Foreskin keratinocyte (primary cell): ENCODE measurements at places on chromosomes 4 and X. TPM values are rescaled to one million over a fixed set of nuclear protein-coding genes. Genes with fewer than 3 reads are reported as not detected.

PPBP gene
- polyA plus RNA-seq = not detected in 2 replicates

ADGRG2 gene
- polyA plus RNA-seq = 0.02 TPM in 1 of 2 replicates, not detected in the other

FGG gene
- not detected in 2 replicates for polyA plus RNA-seq

PHF8 gene
- polyA plus RNA-seq = 3.5 and 4.1 TPM in 2 replicates

UGT8 gene
- 0.09 and 0.18 TPM in 2 replicates for polyA plus RNA-seq

FGFBP2 gene
- polyA plus RNA-seq = not detected in 2 replicates

NPNT gene
- polyA plus RNA-seq = 0.48 and 0.70 TPM in 2 replicates

CD38 gene
- polyA plus RNA-seq = 0.07 TPM in 1 of 2 replicates, not detected in the other

PIR gene
- 5.8 and 11.0 TPM in 2 replicates for polyA plus RNA-seq

CENPVL2 gene
- polyA plus RNA-seq = not detected in 2 replicates

TBX22 gene
- polyA plus RNA-seq = not detected in 2 replicates

BRS3 gene
- not detected in 2 replicates for polyA plus RNA-seq

SUPT20HL2 gene
- polyA plus RNA-seq = not detected in 2 replicates

BST1 gene
- 3.4 and 4.3 TPM in 2 replicates for polyA plus RNA-seq

ITM2A gene
- 5.7 and 10.3 TPM in 2 replicates for polyA plus RNA-seq

HTN1 gene
- polyA plus RNA-seq = not detected in 2 replicates

BCLAF3 gene
- 1.2 and 1.6 TPM in 2 replicates for polyA plus RNA-seq

RAB40AL gene
- not detected in 2 replicates for polyA plus RNA-seq

SLC38A5 gene
- polyA plus RNA-seq = 216 and 317 TPM in 2 replicates

MAGEA4 gene
- polyA plus RNA-seq = not detected in 2 replicates

ARMCX1 gene
- polyA plus RNA-seq = 10.2 and 12.1 TPM in 2 replicates

FANCB gene
- polyA plus RNA-seq = 3.0 and 3.2 TPM in 2 replicates

TAF7L gene
- polyA plus RNA-seq = 0.06 TPM in 1 of 2 replicates, not detected in the other
